Psoas muscle (tissue), 8 donors: ENCODE measurements at places on chromosomes 5 and 9. TPM values are rescaled to one million over a fixed set of nuclear protein-coding genes. Genes with fewer than 3 reads are reported as not detected.

The SVEP1 gene
- total RNA-seq, result 14.8 TPM

- no peaks in the 10 kb centered on the region for H3K27me3 ChIP-seq
- H3K36me3 ChIP-seq, result no peaks in the 10 kb centered on the region
- H3K27ac ChIP-seq, result no peak overlapping the region
- DNase-seq, result no peak
- H3K4me3 ChIP-seq, result no peak overlapping the region
Observed at GRCh38 chr5:59684388-59685190, 208.9 kb downstream of the PDE4D start.

- H3K27me3 ChIP-seq, result no peaks in the 10 kb centered on the region
- no peaks in the 10 kb centered on the region for H3K4me1 ChIP-seq
- H3K36me3 ChIP-seq, result no peaks in the 10 kb centered on the region
- no peak overlapping the region for H3K4me3 ChIP-seq
Observed at GRCh38 chr9:107866711-107867311, 377.2 kb upstream of the KLF4 start.

- H3K36me3 ChIP-seq, result no peaks in the 10 kb centered on the region
- no peaks in the 10 kb centered on the region for H3K4me1 ChIP-seq
- no peak overlapping the region for H3K4me3 ChIP-seq
- no peak for DNase-seq
- no peaks in the 10 kb centered on the region for H3K27me3 ChIP-seq
- no peak overlapping the region for H3K27ac ChIP-seq
Observed at GRCh38 chr5:144433140-144433822, 262.6 kb downstream of the KCTD16 start.

DNA sequence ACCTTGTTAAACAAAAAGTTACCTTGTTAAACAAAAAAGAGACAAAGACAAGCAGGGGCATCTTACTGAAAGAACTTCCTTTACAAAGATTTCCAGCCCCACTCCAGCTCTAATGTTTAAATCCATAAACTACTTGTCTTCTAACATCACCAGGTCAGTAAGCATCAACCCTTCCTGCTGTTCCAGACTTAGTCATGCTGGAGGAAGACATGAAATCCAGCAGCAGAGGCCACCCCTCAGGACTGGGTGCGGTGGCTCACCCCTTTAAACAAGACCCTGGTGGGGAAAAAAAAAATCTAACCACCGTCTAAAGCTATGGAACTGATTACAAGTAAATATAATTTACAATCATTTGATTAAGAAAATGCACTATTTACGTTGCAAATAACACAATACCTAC, 9.1 kb downstream of the PDCL start:
- peak overlapping the region; percentile 30 for H3K27ac ChIP-seq
- H3K27me3 ChIP-seq, result no peaks in the 10 kb centered on the region
- no peak overlapping the region for H3K4me3 ChIP-seq
- no peak for DNase-seq
- H3K4me1 ChIP-seq, result peaks cover 13% of the 10 kb centered on the region

DNA sequence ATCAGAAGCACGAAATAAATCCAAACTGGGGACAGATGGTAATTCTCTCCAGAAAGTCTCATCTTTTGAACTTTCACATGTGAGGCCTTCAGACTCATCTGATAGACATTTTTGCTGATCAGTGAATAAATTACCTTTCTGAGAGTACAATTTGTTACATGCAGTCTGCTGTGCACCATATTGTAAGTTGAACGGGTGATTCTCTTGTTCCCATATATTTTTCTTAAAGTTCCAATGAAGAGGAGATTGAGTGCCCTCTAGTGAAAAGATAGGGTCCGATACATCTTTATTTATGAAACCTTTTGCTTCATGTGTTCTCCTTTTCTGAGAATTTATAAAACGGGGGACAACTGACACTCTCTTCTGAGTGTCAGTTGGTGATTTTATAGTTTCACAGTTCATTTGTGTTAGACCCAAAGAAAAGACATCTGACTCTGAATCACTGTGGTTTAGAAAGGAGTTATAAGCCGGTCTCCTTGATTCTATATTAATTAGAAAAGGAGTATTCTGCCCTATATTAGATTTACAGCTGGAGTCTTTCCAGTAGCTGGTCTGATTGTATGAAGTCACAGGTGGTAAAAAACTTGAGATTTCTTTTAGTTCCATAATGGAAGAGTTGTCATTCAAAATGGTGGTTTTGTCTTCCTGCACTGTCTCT, 30.4 kb downstream of the GNG10 start:
- H3K4me3 ChIP-seq, result no peak overlapping the region
- no peaks in the 10 kb centered on the region for H3K27me3 ChIP-seq
- H3K4me1 ChIP-seq, result no peaks in the 10 kb centered on the region
- no peak overlapping the region for H3K27ac ChIP-seq

DNA sequence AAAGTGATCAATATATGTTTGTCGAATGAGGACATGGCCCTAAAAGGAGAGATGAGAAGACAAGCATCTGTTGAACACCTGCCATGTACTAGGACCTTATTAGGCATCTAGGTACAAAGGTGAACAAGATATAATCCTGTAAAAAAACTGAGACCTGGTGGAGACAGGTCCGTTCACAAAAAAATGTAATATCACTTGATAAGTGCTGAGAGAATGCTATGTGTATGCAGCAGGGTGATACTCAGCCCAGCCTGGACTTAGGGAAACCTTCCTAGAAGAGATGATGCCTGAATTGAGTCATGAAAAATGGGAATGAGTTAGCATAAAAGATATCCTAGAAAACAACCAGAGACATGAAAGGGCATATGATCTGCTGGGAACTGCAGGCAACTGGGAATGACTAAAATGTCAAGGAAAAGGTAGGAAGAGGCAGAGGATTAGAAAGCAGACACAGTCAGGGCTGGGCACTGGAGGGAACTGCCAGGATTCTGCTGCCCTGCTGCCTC, 108.5 kb downstream of the ADRB2 start:
- peaks cover 30% of the 10 kb centered on the region for H3K4me1 ChIP-seq
- no peak for DNase-seq
- no peak overlapping the region for H3K4me3 ChIP-seq
- H3K27me3 ChIP-seq, result no peaks in the 10 kb centered on the region
- no peaks in the 10 kb centered on the region for H3K36me3 ChIP-seq

DNA sequence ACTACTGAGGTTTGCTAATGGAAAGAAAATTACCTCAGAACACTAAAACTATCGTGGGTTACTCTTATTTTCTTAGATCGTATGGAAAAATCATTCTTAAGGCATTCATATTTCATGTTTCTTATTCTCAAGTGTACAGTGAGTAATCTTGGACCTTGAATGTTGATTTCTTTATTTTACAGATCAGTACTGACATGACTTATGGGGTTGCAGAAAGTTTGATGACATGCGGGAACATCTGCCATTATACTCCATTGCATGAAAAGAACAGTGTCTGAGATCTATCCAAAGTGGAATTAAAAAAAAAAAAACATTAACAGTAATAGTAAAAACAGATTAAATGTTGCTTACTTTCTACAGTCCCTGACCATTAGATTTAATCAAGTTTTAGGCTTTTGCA, 1290.2 kb upstream of the WWC1 start:
- H3K4me3 ChIP-seq, result no peak overlapping the region
- H3K27me3 ChIP-seq, result no peaks in the 10 kb centered on the region
- no peak for DNase-seq
- H3K36me3 ChIP-seq, result no peaks in the 10 kb centered on the region

- no peak overlapping the region for H3K4me3 ChIP-seq
- H3K27ac ChIP-seq, result no peak overlapping the region
- peaks cover 13% of the 10 kb centered on the region for H3K4me1 ChIP-seq
- DNase-seq, result no peak
Observed at GRCh38 chr9:135997090-135998015, 36.2 kb upstream of the UBAC1 start.

- peak overlapping the region; percentile 53 for H3K27ac ChIP-seq
- no peak overlapping the region for H3K4me3 ChIP-seq
- H3K36me3 ChIP-seq, result peaks cover 59% of the 10 kb centered on the region
- no peaks in the 10 kb centered on the region for H3K27me3 ChIP-seq
- peaks cover 19% of the 10 kb centered on the region for H3K4me1 ChIP-seq
Observed at GRCh38 chr9:21836437-21837161, 34.2 kb downstream of the MTAP start.

DNA sequence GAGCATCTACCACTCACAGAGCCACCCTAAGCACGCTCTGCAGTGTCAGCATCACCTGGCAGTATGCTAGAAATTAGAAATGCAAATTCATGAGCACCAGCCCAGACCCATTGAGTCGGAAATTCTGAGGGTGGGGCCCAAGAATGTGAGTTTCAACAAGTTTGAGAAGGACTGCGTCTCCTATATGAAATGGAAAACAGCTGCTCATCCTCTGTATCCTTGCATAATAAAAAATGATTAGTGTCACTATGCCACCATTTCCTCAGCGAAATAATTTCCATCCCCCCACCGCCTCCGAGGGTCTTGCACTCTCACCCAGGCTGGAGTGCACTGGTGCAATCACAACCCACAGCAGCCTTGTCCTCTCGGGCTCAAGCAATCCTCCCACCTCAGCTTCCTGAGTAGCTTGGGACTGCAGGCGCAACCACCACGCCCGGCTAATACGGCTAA, 1.3 kb upstream of the IQGAP2 start:
- H3K4me1 ChIP-seq, result no peaks in the 10 kb centered on the region
- no peak overlapping the region for H3K27ac ChIP-seq
- H3K27me3 ChIP-seq, result peaks cover 42% of the 10 kb centered on the region
- peak overlapping the region; percentile 69 for H3K4me3 ChIP-seq

DNA sequence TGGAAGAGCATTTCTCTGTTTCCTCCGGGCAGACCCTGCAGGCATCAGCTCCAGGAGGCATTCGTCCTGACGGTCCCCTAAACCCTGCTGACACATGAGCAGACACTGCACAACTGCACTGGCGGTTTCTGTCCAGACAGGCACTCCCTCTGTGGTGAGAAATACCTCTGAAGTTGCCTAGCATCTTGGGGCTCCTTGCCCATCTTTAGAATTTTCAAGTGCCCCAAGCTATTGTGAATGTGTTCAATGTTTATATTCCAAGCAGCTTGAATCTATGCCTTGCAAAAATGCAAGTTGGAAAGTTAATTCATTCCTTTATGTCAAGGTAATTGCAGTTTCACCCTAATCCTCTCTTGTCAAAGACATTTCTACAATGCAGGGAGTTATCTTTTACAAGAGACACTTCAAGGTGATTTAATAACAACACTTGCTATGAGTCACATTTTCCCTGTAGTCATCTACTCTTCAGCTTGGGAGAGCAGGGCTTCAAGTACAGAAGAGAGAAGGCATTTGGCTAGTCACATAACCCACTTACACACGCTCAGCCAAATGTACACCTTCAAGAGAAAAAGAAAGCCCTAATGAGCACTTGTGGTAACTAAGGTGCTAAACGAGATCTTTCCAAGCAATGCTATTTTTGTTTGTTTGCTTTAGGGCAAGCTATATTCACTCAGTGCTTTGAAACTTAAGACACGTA, 302.5 kb downstream of the MLLT3 start:
- DNase-seq, result no peak
- H3K4me1 ChIP-seq, result no peaks in the 10 kb centered on the region
- no peak overlapping the region for H3K27ac ChIP-seq
- H3K27me3 ChIP-seq, result no peaks in the 10 kb centered on the region

GRCh38 chr5:111997711-111998110, 240.7 kb upstream of the NREP start:
- H3K36me3 ChIP-seq, result no peaks in the 10 kb centered on the region
- H3K4me1 ChIP-seq, result peaks cover 8% of the 10 kb centered on the region
- DNase-seq, result no peak

DNA sequence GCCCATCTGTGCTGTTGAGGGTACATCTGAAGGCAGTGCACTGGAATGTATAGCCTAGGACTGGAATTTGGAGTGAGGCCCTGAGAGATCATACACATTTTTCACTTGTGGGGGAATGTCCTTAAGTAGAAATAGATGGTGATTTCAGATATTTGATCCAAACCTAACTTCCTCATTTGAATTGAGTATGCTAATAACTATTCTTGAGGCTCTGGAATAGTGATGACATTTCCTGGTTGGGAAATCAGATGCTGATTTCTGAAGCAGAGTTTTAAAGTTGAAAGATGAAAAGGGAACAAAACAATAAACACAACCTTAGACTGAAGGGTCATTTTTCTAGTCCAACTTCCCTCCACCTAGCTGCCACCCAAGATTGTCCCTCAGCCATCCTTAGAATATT, 163.0 kb upstream of the CCDC152 start:
- H3K4me1 ChIP-seq, result peaks cover 72% of the 10 kb centered on the region
- no peak overlapping the region for H3K4me3 ChIP-seq
- no peaks in the 10 kb centered on the region for H3K36me3 ChIP-seq
- no peaks in the 10 kb centered on the region for H3K27me3 ChIP-seq
- H3K27ac ChIP-seq, result peak overlapping the region; percentile 82

- DNase-seq, result no peak
- no peaks in the 10 kb centered on the region for H3K27me3 ChIP-seq
- no peak overlapping the region for H3K27ac ChIP-seq
- no peaks in the 10 kb centered on the region for H3K4me1 ChIP-seq
Observed at GRCh38 chr9:93436655-93437407, 14.7 kb upstream of the FAM120A start.
